ENCODE measurements at places on chromosomes 4 and X.

DNA sequence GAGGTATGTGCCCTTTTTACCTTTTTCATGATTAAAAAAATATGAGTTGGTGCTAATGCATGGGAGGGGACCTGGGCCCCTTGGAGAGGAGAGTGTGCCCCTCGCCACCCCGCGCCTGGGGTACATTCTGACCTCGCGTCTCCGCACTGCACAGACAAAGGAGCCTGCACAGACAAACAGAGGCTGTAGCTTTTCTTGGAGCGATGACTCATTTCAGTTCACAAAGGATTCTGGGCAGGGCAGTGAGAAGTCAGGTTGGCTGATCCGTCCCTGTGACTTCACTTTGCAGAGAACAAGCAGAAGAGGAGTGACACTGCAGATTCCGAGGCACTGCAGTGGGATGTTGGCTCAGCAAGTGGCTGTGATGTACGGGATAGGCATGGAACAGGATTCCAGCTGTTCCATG lies 82.9 kb downstream of the STOX2 start:
- DNase-seq, result no peak

- peak; percentile 17 for DNase-seq
Measured at GRCh38 chrX:21985332-21985777, 44.8 kb downstream of the SMS start.

DNA sequence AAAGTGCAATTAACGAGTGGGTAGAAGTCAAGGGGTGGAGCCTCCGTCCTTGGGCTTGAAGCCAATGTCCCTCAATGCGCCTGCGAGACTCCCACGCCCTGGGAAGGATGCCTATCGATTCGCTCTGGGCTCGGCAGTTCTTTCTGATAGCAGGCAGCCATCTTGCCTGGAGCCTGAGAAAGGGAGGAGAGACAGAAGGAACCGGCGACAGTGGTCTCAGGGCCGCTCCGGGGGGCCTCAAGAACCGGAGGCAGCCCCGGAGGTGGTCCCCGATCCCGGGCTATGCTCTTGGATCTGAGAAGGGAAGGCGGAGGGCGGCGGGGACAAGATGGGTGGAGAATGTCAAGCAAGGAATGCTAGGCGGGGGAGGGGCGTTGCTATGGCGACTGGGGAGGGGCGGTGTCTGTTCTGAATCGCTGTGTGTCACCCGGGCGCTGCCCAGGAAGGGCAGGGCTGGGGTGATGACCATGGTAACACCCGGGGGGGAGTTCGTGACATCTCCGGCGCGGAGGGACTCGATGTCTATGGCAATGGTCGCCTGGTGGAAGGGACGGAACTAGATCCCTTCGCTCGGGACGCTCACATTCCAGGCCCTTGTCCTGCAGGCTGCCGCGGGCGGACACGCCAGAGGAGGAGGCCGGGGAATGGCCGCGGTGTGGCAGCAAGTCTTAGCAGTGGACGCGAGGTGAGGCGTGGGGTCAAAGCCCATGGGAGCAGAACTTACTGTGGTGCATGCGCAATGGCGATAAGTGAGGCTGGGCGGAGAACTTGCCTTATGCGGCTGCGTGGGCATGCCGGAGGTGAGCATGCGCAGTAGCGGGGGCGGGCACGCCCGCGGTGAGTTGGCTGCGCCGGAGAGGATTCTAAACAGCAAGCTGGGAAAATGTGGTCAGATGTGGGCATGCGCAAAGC lies at the start of gene WDR13:
Gene WDR13, plus strand, starts transcription at position 140 of the 912 bp plus-strand sequence. Its CDS starts 505 bp downstream, at position 645.
- DNase-seq, result peak; percentile 84

- no peak for DNase-seq
Measured at GRCh38 chrX:137926090-137926489, 360.2 kb downstream of the ZIC3 start.

DNA sequence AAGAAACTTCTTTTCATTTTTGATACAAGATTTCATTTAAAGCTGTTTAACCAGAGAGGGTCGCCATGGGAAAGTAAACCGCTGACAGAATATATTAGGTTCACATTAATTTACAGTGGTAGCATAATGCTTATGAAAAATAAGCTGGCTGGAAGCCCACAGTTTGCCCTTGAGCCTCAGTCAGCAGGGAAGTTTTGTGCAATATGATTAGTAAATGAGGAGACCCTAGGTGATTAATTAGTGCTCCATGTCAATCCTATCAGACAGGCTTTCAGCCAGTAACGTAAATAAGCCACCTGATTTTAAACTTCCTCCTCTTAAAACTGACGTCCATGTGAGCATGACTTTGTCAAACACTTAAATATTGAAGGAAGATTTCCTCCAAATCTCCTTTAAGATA lies 134.2 kb downstream of the TSPAN5 start:
- DNase-seq, result no peak

GRCh38 chr4:184427687-184428086 lies 46.7 kb downstream of the IRF2 start:
- DNase-seq, result no peak

GRCh38 chr4:99710020-99710419 lies 52.4 kb upstream of the C4orf54 start:
- DNase-seq, result no peak

DNA sequence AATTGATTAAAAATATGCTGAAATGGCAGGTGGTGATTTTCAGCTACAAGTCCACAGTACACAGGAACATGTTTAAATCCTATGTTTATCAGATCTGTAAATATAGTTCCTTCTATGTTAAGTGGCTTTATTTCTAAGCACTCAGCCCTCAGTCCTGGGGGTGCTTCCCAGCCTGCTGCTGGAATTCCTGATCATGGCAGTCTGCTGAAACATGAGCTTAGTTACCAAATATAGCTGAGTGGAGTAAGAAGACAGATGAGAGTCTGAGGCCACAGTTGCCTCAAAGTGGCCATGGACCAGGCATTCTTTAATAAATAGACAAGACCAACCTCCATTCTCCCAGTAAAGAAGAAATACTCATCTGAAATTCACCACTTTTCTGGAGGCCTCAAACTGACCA lies 17.1 kb upstream of the DDX60 start:
- DNase-seq, result no peak

DNA sequence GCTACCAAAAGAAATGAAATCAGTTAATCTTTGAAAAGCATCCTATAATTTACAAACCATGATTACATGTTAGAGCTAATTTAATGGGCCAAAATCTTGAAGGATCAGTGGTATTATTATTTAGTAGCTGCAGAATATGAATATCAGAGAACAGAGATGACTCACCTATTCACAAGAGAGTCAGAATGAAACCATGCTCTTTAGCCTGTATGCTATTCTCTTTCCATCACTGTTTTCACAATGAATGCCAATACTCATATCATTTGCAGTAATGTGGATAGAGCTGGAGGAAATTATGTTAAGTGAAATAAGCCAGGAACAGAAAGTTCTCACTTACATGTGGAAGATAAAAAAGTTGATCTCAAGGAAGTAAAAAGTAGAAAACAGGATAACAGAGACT lies 414.1 kb downstream of the CENPC start:
- no peak for DNase-seq

- DNase-seq, result no peak
Measured at GRCh38 chr4:12897954-12898353, 586.2 kb downstream of the RAB28 start.

- no peak for DNase-seq
Measured at GRCh38 chrX:108123591-108124366, 32.2 kb downstream of the ATG4A start.

GRCh38 chr4:37066159-37066558 lies 178.4 kb upstream of the NWD2 start:
- no peak for DNase-seq

- no peak for DNase-seq
Measured at GRCh38 chrX:110086916-110087484, 84.1 kb downstream of the TMEM164 start.

DNA sequence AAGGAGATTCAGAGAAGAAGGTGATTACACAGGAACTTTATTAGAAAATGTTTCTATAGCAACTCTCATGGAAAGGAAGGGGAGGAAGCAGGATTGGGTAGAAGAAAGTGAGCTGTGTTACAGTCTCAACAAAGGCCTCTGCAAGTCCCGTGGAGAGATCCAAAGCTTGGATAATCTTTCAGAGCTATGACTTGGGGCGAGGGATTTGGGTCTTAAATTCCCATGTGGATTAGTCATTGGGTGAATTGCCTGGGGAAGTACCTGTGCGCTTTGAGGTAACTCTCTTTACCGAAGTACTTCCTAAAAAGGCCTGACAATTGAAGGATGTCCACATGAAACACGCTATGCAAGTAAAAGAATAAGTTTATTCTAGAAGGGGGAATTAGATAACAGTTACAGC lies 133.8 kb upstream of the ANKRD50 start:
- no peak for DNase-seq

GRCh38 chrX:53080628-53081580 lies 1.3 kb upstream of the TSPYL2 start:
- no peak for DNase-seq

DNA sequence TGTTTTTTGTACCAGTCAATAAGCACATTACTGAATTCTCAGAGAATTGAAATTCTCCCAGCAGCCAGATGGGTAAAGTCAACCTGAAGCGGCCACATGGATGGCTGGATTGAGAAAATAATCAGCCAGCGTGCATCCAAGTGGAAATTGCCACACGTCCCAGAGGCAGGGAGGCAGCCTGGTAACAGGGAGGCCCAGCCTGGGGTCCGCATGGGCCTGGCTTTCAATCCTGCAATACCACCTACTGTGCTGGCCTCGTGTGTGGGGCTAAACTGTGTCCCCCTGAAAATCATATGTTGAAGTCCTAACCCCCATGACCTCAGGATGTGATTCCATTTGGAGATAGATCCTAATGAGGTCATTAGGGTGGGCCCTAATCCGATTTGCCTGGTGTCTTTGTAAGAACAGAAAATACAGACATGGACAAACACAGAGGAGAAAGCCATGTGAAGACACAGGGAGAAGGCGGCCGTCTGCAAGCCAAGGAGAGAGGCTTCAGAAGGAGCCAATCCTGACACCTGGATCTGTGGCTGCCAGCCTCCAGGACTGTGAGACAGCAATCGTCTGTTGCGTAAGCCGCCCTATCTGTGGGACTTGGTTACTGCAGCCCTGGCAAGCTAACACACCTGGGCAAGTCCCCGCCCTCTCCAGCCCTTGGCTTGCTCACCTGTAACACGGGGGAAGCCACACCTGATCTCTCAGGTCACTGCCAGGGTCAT lies 90.3 kb downstream of the JAKMIP1 start:
- no peak for DNase-seq

- DNase-seq, result no peak
Measured at GRCh38 chrX:41589634-41590270, 99.0 kb upstream of the GPR34 start.

- no peak for DNase-seq
Measured at GRCh38 chr4:89837385-89837992, 528 bp upstream of the SNCA start.

DNA sequence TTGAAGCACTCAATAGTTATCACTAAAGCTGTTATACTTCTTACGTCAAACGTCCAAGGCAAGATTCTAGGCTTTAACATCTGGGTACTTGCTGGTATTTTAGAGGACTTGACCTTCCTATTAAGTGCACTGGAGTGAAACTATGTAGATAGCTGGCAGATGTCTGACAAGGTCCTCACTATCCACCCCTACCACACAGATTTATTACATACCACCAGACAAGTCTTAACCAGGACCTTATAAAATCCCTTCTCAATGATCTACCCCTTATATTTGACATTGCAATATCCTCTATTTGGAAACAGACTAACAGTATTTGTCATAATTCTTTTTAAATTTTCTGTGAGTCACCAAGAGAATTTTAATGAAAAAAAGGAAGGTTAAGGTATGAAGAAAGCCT lies 78.8 kb downstream of the PDGFC start:
- DNase-seq, result no peak

DNA sequence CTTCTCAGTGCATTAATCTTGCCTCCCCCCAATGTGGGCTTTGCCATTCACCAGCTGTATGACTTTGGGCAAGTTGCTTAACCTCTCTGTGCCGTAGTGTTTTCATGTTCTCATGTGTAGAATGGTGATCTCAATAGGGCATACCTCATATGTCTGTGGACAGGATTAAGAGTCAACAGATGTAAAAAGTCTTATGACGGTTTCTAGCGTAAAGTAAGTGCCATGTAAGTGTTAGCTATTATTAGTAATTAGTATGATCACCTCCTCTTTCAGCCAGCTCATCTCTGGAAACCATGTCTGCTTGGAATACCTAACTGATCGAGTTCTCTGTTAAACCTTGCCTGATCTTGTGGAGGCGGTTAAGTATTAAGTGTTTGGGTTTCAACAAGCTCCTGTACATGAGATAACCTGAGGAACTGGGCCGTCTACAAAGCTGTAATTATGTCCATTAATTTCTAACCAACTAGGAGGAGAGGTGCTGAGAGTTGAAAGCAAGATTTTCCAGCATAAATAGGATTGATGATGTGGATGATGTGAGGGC lies 66.3 kb downstream of the TSC22D3 start:
- DNase-seq, result no peak

DNA sequence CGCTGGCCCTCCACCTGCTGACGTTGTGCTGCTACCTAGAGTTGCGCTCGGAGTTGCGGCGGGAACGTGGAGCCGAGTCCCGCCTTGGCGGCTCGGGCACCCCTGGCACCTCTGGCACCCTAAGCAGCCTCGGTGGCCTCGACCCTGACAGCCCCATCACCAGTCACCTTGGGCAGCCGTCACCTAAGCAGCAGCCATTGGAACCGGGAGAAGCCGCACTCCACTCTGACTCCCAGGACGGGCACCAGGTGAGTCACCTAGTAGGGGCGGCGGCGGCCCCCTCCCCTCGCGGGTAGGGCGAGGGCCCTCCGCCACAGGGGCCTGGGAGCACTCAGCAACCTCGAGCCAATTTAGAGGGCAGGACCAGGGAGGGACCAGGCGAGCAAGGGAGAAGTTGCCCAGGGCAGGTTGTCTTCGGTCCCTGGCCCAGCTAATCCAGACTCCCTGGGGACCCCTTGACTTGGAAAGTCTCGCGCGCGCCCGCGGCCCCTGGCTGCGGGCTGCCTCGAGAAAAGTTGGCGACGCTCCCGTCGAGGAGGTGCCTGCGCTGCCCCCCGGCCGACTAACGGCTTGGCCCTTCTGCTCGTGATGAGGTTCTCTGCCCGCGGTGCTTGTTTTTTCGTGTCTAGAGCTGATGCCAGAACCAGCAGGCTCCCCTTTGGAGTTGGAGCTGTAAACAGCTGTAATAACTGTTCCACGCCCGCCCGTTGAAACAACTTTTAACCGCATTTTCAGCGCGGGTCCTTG lies 717 bp downstream of the EDA start:
- DNase-seq, result no peak
